ENCODE measurements at places on chromosomes 6 and 20.

DNA sequence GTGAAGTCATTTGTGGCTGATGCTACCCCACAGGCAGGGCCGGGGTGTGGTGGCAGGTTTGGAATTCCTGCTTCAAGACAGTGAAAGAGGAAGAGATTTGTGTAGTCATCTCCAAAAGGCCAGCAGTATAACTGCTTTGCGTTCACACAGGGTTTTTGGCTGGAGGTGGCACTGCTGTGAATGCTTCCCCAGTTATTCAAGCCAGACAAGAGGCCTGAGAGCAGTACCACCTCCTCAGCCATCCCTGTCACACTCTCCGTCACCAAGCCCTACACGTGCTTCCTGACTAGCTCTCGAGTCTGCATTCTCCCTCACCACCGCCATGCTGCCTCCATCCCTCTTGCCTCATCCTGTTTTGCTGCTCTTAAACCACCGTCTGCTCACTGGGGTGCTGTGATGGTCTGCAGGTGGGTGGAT, 23.9 kb downstream of the ARMC2 start:
- DNase-seq: no peak
- peaks cover 22% of the 10 kb centered on the region for H3K4me1 ChIP-seq
- H3K4me3 ChIP-seq: no peak overlapping the region
- H3K27me3 ChIP-seq: peaks cover 3% of the 10 kb centered on the region
- peak overlapping the region; percentile 15 for H3K27ac ChIP-seq
- H3K36me3 ChIP-seq: peaks cover 17% of the 10 kb centered on the region

DNA sequence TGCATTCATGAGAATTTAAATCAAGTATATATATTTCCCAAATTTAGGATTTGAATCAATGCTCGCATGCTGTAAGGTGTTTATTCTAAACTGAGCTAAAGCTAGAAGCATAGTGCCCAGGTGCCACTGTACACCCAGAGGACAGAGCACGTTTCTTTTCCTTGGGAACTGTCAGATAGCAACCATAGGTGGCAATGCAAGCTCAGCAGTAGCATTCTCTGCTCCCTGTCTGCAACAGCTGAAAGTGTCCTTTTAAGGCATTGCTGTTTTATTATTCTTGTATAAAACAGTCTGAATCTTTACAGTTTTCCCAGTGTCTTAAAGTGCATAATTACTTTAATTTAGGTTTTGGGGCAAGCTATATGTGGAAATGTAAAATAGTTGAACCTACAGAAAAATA, 443.4 kb upstream of the MMS22L start:
- no peaks in the 10 kb centered on the region for H3K36me3 ChIP-seq
- no peak overlapping the region for H3K27ac ChIP-seq
- no peak overlapping the region for H3K4me3 ChIP-seq

- no peak overlapping the region for H3K4me3 ChIP-seq
- no peaks in the 10 kb centered on the region for H3K4me1 ChIP-seq
- H3K36me3 ChIP-seq: no peaks in the 10 kb centered on the region
- peaks cover 6% of the 10 kb centered on the region for H3K27me3 ChIP-seq
- DNase-seq: no peak
- H3K27ac ChIP-seq: no peak overlapping the region
Measured at GRCh38 chr20:17482536-17482935, 48.6 kb downstream of the BFSP1 start.

DNA sequence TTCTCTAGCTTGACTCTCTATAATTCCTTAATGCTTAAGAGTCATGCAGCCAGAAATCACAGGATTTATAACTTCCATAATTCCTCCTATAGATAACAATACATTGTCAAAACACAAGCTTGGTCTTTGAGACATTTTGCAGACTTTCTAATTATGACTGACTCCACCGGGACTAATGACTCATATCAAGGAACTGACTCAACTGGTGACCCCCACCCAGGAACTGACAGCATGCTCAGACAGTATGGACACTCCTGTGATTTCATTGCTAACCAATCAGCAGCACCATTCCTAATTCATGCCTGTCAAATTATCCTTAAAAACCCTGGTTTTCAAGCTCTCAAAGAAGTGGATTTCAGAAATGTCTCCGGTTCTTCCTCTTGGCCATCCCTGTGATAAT, 670.5 kb upstream of the IMPG1 start:
- no peak for DNase-seq
- no peak overlapping the region for H3K27ac ChIP-seq

DNA sequence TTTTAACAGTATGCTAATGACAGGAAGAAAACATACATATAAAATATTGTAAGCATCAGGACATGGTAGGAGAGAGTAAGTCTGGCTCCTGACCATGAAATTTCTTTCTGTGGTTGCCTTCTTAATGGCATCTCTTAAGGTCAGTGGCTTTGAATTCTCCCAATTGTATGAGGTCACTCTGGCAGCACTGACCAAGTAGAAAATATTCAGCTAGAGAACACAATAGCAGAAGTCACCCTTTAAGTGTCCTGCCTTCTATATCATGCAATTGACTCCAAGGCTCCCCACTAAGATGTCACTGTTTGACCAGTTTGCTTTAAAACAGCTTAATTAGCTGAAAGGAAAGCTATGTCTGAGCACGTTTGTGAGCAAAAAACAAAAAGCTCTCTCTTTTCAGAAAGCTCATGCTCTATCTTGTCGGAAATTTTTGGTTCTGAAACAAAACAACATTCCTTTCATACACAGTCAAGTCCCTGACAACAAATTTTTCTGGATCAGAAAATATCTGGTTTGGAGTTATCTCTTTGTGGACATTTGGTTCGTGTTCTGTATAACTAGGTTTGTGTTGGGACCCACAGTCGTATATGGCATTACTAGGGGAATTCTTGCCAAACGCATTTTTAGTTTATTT, 120.9 kb upstream of the IFNGR1 start:
- peaks cover 15% of the 10 kb centered on the region for H3K27me3 ChIP-seq
- H3K36me3 ChIP-seq: no peaks in the 10 kb centered on the region
- H3K4me3 ChIP-seq: no peak overlapping the region

DNA sequence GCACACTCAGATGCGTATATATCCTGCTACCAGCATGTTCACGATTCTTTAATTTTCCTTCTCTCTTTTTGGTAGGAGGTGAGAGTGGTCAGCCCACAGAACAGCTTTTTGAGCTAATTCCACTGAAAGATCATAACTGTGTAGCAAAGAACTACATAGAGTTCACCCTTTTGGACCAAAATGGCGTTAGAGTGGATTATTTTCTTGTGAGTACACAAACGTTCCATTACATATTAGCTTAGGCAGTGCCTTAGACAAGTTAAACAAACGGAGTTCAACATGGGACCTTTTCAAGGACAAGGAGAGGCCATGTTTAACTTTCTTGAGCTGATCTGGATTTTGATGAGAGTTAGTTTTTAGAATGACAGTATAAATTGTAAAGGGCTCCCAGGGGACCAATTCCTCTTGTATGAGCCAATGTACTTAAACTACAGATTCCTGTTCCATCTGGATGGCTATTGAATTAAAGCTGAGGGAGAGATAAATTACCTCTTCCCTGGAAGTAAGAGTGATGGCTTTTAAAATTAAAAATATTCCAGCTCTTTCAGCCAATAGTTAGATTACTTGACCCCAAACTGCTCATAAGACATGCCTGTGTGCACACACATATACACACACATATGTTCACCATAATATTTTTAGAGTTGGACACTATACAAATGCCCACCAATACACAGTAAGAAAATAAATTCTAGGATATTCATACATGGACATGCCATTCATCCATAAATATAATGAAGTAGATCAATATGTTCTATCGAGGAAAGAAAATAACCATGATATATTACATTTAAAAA, 25.6 kb upstream of the ARMH2 start:
- no peaks in the 10 kb centered on the region for H3K27me3 ChIP-seq
- peak overlapping the region; percentile 77 for H3K27ac ChIP-seq

DNA sequence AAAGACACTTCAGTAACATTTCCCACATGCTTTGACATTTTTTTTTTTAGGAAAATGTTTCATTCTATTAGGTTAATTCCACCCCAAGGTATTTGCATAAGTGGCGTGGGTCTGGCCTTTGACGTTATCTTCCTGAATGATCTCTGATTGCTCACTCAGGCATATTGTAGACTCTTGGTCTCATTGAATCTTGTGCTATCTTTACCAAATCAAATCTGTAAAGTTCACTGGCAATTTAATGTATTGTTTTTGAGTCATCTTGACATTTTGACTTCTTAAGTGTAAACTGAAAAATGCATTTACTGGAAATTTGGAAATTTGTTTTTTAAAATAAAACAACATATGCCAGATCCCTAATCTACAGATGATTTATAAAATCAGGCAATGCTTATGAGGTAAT, 16.0 kb upstream of the VIP start:
- H3K4me3 ChIP-seq: no peak overlapping the region
- no peak overlapping the region for H3K27ac ChIP-seq
- H3K4me1 ChIP-seq: no peaks in the 10 kb centered on the region
- peaks cover 6% of the 10 kb centered on the region for H3K27me3 ChIP-seq
- DNase-seq: no peak

- no peak overlapping the region for H3K27ac ChIP-seq
- peaks cover 20% of the 10 kb centered on the region for H3K4me1 ChIP-seq
- no peak for DNase-seq
Measured at GRCh38 chr20:14418376-14418775, 81.0 kb upstream of the FLRT3 start.

DNA sequence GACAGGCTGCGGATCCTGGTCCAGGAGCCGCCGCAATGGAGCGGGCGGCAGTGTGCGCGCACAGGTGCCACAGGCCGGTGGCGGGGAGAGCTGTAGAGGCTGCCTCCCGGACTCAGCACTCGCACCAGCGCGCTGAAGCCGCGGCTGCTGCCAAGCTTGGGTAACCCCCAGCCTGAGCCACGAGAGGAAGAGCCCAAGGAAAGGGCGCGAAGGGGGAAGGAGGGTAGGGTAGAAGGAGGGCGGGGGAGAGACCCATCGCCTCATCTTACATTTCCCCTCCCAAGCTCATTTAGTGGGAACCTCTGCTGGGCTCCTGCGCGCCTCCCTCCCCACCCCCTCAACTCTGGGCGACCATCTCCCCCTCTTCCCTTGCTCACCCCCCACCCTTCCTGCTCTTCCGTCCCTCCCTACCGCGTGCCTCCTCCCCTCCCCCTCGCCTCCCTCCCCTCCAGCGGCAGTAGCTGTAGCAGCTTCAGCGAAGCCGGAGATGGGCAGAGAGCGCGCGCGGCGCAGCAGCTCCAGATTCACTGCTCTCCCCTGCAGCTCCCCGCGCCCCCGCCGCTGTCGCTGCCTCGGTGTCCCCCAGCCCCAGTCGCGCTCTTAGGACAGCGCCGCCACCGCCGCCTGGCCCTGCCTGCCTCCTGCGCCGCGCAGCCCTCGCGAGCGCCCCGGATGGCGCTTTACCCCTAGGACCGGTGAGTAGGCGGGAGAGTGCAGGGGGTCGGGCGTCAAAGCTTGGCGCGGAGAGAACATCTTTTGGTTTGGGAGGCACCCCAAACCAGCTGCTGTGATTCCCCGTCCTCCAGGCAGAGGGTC, at the start of gene FUT9:
FUT9 (plus strand) TSS at position 457 of the 816 bp plus-strand sequence. CDS start 187,182 bp downstream, outside the sequence.
- no peak within 1 kb of the TSS for H3K27ac ChIP-seq
- H3K27me3 ChIP-seq: peaks cover 63% of the 10 kb centered on the region
- no peaks in the 10 kb centered on the region for H3K36me3 ChIP-seq

- H3K36me3 ChIP-seq: no peaks in the 10 kb centered on the region
- DNase-seq: no peak
- H3K4me1 ChIP-seq: peaks cover 11% of the 10 kb centered on the region
Measured at GRCh38 chr6:139320081-139320480, 28.3 kb upstream of the TXLNB start.

DNA sequence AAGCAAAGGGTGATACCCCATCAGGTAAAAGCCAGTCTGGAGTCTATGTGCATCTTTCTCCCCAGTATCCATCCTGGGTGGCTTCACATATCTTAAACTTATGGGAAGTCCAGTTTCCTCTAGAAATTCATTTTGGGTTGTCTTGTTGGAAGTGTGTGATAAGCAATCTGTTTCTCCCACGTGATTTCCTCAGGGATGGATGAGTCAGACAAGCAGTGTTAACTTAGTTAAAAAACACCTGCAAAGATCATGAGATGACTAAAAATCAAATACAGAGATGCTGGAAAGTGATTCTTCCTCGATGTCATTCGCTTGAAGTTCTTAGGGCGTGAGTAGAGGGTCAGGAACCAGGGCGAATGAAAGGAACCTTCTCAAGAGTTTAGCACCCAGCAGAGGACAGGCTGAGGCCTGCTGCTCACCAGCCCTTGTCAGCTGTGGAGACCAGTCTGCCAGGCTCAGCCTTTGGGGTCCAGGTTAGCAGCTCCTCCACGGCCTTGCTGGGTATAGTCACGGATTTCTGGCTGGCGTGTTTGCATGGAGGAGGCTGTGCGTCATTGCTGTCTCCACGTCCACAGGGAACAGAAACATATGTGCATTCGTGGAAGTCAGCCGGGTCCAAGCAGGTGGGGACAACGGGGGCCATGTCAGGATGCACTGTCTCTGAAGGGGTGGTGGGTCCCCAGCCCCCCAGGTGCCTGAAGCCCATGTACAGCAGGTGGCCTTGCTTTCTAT, 2.8 kb upstream of the PNPLA1 start:
- peaks cover 17% of the 10 kb centered on the region for H3K27me3 ChIP-seq
- no peak overlapping the region for H3K4me3 ChIP-seq
- H3K4me1 ChIP-seq: peaks cover 11% of the 10 kb centered on the region
- H3K27ac ChIP-seq: no peak overlapping the region
- no peak for DNase-seq

GRCh38 chr6:56902641-56903464, 52.1 kb upstream of the BEND6 start:
- H3K27me3 ChIP-seq: peaks cover 4% of the 10 kb centered on the region
- no peaks in the 10 kb centered on the region for H3K4me1 ChIP-seq
- H3K27ac ChIP-seq: no peak overlapping the region
- no peaks in the 10 kb centered on the region for H3K36me3 ChIP-seq
- no peak overlapping the region for H3K4me3 ChIP-seq

- H3K27me3 ChIP-seq: peaks cover 2% of the 10 kb centered on the region
- peaks cover 5% of the 10 kb centered on the region for H3K36me3 ChIP-seq
- no peak overlapping the region for H3K27ac ChIP-seq
- no peaks in the 10 kb centered on the region for H3K4me1 ChIP-seq
- no peak overlapping the region for H3K4me3 ChIP-seq
- DNase-seq: peak; percentile 25
Measured at GRCh38 chr6:131519670-131520436, 53.2 kb upstream of the ARG1 start.

DNA sequence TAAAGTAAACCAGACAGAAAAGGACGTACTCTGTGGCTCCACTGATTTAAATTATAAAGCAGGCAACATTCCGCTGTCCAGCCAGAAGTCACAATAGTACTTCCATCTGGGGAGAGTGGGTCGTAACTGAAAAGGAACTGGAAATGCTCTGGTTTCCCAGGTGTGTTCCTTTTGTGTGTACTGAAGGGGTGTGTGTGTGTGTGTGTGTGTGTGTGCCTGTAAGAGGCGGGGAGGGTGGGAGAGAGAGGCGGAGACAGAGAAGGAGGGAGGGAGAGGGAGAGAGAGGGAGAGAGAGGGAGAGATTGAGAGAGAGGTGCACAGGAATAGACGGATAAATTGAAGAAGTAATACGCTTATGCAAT, 178.4 kb upstream of the ZNF184 start:
- H3K4me3 ChIP-seq: peak overlapping the region; percentile 90
- H3K36me3 ChIP-seq: peaks cover 5% of the 10 kb centered on the region
- no peak overlapping the region for H3K27ac ChIP-seq
- H3K27me3 ChIP-seq: peaks cover 11% of the 10 kb centered on the region
- H3K4me1 ChIP-seq: peaks cover 8% of the 10 kb centered on the region
- peak; percentile 23 for DNase-seq
